ENCODE measurements at places on chromosomes 2 and 18.
A peak's percentile ranks its signal among the peaks of the same experiment; 100 is the strongest.

GRCh38 chr18:3886575-3887322 lies 436.8 kb downstream of the TGIF1 start:
- no peak for DNase-seq

GRCh38 chr2:233811732-233812131 lies 33.6 kb downstream of the MROH2A start:
- DNase-seq, result no peak

DNA sequence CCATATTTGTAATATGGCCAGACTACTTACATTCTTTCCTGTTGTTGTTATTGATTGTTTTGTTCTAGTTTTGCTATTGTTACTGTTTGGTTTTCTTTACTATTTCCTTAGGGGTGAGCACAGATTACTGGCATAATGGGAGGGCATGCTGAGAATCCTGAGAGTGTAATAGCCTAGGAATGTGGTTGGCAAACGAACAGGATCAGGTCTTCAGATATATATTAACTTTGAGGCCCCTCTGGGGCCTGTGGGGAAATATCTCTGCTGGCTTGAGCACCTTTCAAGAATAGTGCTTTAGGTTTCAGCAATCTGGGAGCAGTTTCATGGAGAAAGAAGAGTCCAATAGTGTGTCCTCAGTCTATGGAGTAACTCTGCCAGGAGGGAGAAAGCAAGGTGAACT lies 144.4 kb downstream of the THSD7B start:
- DNase-seq, result no peak

- no peak for DNase-seq
These were observed 195.5 kb upstream of the KYNU start for GRCh38 chr2:142681952-142682351.

GRCh38 chr2:200862532-200863000 lies 1.9 kb downstream of the CLK1 start:
- no peak for DNase-seq

DNA sequence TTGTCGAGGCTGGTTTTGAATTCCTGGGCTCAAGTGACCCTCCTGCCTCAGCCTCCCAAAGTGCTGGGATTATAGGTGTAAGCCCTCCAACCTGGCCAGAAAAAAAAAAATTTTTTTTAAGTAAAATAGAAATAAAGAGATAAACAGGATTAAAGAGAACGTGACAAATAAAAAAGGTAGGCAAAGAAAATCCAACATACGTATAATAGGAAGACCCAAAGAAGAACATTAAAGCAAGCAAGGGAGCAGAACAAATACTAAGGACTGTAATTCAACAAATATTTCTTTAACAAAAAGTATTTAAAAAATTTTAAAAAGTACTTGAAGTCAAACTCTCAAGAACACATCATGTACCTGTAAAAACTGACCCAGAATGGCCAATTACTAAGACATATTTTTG lies 56.4 kb downstream of the PTPN2 start:
- DNase-seq, result no peak

DNA sequence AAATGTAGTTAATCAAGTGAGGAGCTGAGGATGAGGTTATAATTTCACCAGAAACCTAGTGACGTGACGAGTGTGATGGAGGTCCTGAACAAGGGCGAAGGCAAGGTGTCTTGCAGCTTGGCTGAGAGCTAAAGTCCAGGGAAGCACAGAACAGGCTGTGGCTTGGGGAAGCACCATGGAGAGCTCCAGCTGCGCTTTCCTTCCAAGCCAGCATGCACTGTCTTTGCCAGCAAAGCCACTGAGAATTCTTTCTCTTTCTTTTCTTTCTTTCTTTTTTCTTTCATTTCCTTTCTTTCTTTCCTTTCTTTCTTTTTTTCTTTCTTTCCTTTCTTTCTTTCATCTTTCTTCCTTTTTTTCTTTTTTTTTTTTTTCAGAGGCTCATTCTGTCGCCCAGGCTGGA lies 239.3 kb downstream of the FBXO15 start:
- DNase-seq, result no peak

GRCh38 chr2:120396013-120396860 lies 50.3 kb downstream of the INHBB start:
- no peak for DNase-seq

DNA sequence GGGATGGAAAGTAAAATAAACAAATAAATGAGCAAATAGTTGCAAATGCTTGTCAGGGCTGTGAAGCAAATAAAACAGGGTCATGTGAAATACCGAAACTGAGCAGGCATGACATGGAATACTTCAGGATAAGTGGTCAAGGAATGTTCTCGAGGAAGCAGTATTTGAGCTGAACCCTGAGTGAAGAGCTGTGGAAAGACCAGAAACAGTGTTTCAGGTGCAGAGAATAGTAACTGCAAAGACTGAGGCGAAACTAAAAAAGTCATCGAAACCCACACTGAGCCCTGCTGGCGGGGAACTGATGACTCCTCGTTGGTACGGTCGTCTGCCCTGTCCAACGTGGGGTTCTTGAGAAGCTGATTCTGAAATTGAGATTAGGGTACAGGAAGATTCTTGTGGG lies 27.2 kb upstream of the MYCN start:
- no peak for DNase-seq

- no peak for DNase-seq
These were observed 69.6 kb downstream of the STEAP3 start for GRCh38 chr2:119293254-119293653.

DNA sequence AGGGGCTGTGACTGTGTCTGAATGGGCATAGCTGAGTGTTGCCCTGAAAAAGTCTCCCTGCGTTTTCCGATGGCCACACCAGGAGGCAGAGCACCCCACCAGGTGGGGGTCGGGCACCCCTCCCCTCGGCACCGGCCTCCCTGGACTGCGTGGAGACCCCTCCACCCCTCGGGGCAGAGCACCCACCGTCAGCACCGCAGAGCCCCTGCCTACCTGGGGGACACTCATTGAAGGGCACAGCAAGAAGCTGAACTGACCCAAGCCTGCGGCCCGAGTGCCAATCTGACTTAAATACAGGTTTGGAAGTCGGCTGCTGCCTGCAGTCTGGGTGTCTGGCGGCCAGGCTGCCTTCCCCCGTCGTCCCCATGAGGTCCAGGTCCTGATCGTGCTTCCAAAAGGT lies 69.9 kb downstream of the KCNG2 start:
- DNase-seq, result no peak

DNA sequence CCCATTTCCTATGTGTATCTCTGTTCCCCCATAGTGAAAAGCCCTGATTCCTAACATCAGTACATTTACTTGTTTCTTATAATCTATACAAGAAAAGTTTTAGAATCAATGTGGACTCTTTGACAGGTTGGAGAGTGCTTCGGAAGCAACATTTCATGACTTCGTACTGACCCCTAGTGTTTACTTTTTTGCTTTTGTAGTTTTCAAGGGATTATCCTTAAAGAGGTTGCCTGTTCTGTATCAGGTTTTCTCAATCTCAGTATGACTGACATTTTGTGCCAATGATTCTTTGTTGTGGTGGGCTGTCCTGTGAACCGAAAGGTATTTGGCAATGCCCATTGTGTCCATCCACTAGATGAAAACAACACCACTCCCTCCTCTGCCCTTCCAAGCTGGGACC lies 43.3 kb upstream of the SERPINB2 start:
- no peak for DNase-seq

DNA sequence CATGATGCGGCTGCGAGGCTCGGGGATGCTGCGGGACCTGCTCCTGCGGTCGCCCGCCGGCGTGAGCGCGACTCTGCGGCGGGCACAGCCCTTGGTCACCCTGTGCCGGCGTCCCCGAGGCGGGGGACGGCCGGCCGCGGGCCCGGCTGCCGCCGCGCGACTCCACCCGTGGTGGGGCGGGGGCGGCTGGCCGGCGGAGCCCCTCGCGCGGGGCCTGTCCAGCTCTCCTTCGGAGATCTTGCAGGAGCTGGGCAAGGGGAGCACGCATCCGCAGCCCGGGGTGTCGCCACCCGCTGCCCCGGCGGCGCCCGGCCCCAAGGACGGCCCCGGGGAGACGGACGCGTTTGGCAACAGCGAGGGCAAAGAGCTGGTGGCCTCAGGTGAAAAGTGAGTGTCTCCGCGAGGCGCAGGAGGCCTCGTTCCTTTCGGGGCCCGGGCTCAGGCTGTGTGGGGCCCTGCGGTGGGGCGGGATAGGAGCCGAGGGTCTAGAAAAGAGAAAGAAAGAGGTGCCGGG lies 520 bp downstream of the GLS start:
- DNase-seq, result no peak

- no peak for DNase-seq
These were observed 217.0 kb upstream of the ZNF521 start for GRCh38 chr18:25568986-25569385.

- no peak for DNase-seq
These were observed 80.3 kb downstream of the MBOAT2 start for GRCh38 chr2:8923183-8923582.

DNA sequence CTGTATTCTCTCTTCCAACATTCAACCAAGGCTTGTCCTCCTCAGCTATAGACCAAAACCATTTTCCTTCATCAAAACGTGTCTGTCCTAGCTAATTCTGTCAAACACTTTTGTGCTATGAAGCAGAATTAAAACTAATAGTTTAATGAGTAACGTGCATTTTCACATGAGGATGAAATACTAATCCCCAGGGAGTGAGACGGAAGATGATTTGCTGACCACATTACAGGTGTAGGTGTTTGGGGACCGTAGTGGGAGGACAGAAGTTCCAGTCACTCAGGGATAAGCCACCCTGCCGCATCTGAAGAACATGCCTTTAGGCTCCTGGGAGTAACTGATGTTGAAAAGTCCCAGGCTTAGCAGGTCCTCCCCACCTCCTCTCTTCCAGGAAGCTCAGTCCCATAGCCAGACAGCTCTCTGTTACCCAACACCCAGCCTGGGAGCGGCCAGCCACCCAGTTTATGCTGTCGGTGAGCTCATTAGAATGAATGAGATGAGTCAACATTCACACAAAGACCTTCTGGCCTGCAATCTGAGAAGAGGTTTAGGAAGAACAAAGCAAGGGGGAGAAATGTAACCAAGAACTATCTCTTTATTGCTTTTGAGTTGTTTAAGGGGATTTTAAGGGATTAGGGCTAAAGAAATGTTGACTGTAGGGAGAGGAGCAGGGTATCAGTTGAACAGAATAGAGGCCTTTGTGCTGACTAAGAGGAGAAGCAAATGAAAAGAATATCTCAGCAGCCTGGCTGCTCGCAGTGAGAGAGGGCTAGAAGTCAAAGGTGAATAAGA lies 122.5 kb downstream of the FOXI3 start:
- no peak for DNase-seq

DNA sequence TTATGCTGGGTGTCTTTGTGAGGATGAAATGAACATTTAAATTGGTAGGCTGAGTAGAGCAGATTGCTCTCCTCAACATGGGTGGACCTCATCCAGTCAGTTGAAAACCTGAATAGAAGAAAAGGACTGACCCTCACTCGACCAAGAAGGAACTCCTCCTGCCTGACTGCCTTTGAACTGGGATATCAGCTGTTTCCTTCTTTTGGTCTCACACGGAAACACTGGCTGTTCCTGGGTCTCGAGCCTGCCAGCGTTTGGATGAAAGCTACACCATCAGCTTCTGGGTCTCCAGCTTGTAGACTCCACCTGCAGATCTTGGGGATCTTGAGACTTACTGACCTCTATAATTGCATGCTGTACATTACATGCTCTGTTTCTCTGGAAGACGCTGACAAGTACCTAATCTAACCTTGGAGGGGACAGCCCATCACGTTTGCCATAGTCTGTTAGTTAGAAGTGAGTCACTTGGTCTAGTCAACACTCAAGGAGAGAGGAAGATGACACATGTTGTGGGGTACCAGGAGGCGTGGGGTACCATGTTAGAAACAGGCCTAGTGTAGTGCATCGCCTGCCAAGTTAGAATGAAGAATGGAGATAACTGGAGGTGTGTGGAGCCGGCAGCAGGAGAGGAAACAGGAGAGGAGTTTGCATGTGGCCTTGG lies 267.0 kb downstream of the MREG start:
- DNase-seq, result no peak

DNA sequence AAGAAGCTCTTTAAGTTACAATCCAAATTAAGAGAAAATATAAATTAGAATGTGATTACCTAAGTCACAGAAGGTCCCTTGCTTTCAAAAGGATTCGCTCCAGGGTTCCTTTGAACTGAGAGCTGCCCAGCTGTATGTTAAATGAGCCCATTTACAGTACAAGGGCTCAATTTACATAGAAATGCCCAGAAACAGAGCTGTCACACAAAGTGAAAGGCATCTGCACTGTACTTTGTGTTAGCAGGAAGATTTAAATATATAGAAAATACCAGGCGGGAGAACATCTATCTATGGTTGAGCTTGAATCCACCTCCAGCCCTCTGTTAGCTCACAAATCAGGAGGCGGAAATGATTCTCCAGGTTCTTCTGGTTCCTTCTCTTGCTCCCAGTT lies 272.9 kb downstream of the PAX3 start:
- DNase-seq, result no peak

- peak; percentile 84 for DNase-seq
These were observed 187.4 kb upstream of the NCKAP5 start for GRCh38 chr2:133755480-133756300.

- DNase-seq, result peak; percentile 37
These were observed 1.2 kb downstream of the SEMA4C start for GRCh38 chr2:96868555-96869280.

DNA sequence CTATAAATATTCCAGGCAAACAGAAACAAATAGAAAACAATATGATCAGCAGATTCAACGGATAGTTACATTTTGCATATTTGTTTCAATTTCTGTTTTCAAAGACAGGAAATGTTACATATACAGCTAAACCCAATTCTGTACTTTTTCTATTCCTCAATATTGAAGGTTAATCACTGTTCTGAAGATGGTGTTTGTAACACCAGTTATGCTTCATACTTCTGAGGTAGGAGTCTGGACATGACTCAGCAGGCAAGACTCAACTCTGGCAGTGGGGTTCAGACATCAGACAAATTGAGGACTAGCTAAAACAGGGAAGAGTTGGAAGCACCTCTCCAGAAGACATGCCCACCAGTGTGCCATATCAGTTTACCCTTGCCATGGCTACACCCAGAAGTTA lies 16.6 kb downstream of the SERPINB13 start:
- no peak for DNase-seq

GRCh38 chr2:160499865-160500264 lies 6.3 kb upstream of the RBMS1 start:
- no peak for DNase-seq

DNA sequence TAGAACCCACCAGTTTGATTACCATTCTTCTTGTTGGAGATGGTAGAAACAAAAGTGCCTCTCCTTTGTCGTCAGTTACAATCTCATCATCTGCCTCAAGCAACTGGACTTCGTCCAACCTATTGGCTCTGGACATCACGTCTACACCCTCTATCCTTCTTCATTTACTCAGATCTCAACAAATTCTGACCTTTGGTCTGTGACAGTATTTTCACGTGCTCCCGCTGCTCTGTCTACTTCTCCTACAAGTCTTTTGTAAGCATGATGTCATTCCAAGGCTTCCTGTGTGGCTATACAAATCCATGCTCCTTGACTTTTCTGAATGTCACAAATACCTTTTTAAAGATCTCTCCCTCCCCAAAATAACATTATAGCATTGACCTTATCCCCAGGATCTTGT lies 43.0 kb upstream of the PID1 start:
- DNase-seq, result no peak
